ENCODE measurements at places on chromosomes 2 and 18.

GRCh38 chr2:212097001-212097400 lies 441.6 kb downstream of the ERBB4 start:
- DNase-seq, result no peak

GRCh38 chr2:68767031-68767961 lies 32.7 kb downstream of the ARHGAP25 start:
- no peak for DNase-seq

DNA sequence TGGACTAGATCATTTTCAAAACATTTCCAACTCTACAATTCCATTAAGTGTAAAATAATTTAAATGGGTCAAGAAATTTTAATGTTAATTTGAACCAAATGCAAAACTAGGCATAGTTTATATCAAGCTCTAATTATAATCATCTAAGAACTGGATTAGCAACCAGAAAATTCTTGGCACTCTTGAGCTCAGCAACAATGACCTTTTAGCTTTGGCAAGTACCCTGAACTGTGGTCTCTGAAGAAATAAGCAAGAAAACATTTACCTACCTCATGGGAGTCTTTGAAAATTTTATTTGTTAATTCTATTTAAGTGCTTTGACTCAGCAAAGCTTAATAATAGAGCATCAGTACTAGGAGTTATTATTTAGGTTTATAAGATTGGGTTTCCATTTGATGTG lies 313.2 kb downstream of the SATB2 start:
- DNase-seq, result no peak

- no peak for DNase-seq
Measured at GRCh38 chr18:14100503-14101286, 31.5 kb downstream of the ZNF519 start.

- DNase-seq, result peak; percentile 84
Measured at GRCh38 chr2:158953926-158954763, 14.3 kb upstream of the TANC1 start.

GRCh38 chr2:129396980-129397599 lies 582.4 kb upstream of the RAB6C start:
- peak; percentile 17 for DNase-seq

DNA sequence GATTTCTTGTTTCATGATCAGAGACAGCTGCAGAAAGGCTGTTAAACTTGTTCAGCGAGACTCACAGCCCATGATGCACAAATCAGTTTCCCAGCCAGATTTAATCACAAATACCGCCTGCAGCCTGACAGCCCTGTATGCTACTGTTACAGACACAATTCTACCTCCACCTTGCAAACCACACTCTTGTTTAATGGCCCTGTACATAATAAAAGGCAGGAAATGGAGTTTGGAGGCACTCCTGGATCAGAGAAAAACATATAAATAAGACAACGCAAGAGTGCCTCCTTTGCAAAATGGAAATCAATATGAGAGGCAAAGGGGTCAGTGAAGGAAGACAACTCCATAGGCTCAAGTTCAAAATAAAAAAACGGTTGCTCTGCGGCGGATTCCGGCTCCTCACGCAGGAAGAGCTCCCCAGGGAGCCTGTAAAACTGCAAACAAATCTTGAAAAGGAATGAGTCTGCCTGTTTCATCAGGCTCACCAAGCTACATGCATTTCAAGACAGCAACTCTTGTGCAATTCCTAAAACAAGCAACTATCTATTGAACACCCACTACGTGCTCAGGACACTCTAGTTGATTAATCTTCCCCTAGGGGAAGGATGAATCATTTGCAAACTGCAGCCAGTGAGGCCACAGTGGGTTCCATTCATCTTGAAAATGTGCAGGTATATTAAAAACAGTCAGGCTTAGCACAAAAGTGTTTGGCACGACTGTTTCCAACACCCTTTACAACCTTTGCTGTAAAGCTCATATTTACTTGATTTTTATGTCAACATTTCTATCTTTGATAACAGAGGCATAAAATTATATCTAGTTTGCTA lies 37.5 kb downstream of the TBC1D8 start:
- peak; percentile 56 for DNase-seq

DNA sequence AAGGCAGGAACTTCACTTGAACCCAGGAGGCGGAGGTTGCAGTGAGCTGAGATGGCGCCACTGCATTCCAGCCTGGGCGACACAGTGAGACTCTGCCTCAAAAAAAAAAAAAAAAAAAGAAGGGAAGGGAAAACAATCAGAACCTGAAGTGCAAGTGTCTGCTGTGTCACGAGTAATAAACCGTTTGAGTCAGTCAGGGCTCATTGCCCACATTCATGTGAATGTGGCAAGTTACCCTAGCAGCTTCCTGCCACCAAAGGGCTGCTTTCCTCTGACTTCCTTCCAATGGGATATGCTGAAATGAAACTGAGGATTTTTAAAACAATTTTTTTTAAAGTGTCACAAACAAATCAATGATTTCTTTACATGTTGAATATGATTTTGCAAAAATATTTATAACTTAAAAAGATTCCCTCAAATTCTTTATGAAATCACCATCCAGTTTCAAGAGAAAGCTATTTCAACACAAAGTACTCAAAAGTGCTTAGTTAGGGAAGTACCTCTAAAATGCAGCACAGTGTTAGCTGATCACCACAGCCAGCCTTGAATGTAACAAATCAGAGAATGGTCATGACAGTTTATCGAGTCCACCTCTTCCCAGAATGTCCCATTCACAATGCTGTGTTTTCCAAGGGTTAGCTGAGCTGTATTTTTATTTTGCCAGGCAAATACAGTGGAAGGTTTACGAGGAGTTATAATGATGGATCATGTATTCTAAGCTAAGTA lies 36.4 kb downstream of the WDSUB1 start:
- DNase-seq, result peak; percentile 40

DNA sequence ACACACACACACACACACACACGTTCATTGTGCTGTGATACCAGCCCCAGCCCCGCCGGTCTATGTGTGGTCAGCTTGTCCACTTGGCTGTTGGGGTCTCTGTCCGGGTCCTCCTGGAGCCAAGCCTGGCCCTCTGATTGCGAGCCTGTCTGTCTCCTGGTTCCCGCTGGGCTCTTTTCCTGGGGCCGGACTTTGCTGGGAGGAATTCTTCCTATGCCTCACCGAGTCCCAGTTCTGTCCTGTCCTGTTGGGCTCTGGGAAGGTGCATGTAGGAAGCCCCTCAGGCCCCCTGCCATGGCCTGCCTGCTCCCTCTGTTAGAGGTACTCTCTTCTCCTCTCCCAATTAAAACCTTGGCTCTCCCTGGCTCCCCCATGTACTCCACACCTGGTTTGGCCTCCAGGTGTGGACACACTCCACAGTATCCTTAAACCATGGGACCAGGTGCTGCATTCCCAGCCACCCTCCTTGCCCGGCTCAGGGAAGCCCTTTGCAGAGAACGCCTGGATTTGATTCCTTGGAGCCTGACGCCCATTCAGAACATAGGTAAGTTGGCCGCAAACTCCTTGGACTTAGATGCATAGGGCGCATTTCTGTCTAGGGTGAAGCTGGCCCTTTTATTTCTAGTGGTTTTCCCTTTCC lies 42.3 kb downstream of the CABLES1 start:
- DNase-seq, result no peak

DNA sequence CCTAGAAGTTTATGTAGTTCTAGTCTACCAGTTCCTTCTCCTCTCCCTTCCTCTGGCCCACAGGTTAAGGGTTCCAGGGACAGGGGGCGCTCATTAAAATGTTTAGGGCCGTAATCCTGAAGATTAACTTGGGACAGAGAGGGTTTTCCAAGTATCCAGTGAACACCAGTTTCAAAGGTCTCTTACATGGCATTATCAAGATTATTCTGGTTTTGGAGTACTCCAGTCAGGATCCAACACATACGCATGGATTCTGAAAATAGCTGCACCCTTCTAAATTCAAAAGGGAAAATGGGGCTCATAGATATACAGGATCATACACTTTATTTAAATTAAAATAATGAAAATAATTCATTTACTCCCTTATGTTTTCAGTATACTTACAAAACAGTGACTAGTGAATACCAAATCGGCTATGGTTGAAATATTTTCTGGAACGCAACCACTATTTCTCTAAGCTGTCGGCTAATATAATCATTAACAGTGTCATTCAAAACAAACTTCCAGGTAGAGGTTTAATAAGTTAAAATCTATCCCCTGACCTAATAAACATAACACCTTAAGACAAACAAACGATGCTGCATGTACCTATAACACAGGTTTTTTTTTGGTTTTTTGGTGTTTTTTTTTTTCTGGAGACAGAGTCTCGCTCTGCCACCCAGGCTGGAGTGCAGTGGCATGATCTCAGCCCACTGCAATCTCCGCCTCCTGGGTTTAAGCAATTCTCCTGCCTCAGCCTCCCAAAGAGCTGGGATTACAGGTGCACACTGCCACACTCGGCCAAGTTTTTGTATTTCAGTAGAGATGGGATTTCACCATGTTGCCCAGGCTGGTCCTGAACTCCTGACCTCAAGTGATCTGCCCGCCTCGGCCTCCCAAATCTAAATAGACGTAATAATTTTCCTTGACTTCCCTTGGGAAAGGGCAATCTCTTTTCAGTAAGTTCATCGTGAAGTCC lies 44.7 kb downstream of the MGAT4A start:
- DNase-seq, result no peak

DNA sequence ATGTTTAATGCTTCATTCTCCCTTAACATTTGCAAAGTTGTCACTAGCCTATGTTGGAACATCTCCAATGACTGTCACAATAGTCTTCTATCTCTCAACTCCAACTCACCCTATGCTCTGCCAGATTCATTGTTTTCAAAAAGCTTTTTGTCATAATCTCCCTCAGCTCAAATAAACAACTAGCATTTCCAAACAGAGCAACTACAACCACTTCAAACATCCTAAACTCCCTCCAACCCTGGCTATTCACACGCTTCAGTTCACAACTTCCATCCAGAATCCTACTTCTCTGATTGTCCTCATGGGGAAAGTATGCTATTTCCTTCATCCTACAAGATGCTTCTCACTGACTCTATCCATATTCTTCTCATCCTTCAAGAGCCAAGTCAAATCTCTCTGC lies 139.2 kb upstream of the VRK2 start:
- no peak for DNase-seq

- no peak for DNase-seq
Measured at GRCh38 chr2:204282081-204282480, 263.2 kb upstream of the PARD3B start.

GRCh38 chr2:149087751-149088150 lies 49.3 kb downstream of the LYPD6B start:
- DNase-seq, result no peak

GRCh38 chr18:59569390-59569791 lies 127.8 kb downstream of the CCBE1 start:
- no peak for DNase-seq

GRCh38 chr18:46574743-46575115 lies 82.3 kb downstream of the LOXHD1 start:
- no peak for DNase-seq

DNA sequence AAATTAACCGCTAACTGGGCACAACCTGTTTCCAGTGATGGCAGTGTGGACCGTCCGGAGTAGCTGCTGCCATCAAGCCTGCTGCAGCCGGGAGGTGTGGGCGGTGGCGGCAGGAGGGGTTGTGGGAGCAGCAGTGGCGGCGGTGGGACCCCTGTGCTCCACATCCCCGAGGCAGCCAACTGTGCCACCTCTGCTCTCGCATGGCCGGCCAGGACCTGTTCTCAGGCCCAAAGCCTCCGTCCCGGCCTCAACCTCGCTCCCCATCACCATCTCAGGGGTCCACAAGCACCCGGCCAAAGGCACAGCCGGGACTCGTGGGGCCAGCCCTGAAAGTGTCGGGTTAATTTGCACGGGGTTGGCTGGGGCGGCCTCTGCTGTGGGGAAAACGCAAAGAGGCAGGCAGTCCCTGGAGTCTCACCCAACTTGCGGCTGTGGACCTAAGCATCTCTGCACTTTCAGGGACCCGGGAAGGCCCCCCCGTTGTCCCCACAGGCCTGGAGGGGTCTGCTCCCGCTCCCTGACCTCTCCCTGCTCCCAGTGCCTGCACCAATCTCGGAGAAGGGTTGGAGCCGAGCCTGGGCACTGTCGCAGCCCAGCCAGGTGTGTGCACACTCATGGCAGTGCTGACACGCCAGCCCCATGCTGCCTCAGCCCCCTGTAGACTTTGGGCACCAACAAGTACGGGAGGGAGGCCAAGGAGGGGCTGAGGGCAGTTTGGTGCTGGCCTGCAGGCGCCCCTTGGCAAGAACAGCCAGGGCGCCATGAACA lies 44.4 kb upstream of the PEX13 start:
- no peak for DNase-seq

Data from fibroblast of skin of abdomen (primary cell).